ENCODE measurements at places on chromosomes 3 and 15. TPM values are rescaled to one million over a fixed set of nuclear protein-coding genes. Genes with fewer than 3 reads are reported as not detected.
A peak's percentile ranks its signal among the peaks of the same experiment; 100 is the strongest.

DNA sequence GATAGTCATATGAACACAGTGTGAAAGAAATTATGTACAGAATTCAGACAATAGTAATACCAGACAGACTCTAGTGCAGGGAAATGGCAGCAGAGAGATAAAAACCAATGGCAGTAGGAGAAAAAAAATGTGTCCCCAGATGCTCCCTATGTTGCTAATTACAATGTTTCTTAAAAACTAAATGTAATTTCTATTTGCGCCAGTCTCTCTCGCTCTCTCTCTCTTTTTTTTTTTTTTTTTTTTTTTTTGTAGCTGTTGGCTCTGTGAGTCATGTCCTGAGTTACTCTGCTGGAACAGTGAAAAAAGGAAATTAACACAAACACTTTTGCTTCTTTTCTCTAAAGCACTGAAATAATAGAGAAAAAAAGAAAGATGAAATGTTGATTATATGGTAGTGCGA lies 871.9 kb downstream of the GBE1 start:
- no peak overlapping the region for H3K4me3 ChIP-seq
- no peak for DNase-seq
- H3K4me1 ChIP-seq, result no peaks in the 10 kb centered on the region
- no peaks in the 10 kb centered on the region for H3K36me3 ChIP-seq
- H3K27ac ChIP-seq, result no peak overlapping the region

DNA sequence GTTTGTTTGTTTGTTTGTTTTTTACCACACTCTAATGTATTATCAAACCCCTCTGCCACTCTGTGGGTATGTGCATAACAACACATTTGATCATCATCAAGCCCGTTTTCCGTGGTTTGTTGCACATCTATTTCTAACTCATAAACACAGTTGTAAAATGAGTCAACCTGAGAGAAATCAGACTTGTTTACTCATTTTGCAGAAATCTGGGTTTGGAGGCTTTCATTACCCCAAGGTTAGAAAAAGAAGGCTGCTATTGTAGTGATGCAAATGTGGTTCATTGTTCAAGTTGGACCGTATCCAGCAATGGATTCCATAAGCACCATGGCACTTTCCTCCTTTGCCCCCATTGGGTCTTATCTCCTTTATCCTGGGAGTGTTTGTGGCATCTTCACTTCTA lies 353.2 kb upstream of the SOX2 start:
- no peak overlapping the region for H3K27ac ChIP-seq
- H3K4me1 ChIP-seq, result no peaks in the 10 kb centered on the region
- DNase-seq, result no peak
- no peak overlapping the region for H3K4me3 ChIP-seq
- H3K27me3 ChIP-seq, result no peaks in the 10 kb centered on the region

DNA sequence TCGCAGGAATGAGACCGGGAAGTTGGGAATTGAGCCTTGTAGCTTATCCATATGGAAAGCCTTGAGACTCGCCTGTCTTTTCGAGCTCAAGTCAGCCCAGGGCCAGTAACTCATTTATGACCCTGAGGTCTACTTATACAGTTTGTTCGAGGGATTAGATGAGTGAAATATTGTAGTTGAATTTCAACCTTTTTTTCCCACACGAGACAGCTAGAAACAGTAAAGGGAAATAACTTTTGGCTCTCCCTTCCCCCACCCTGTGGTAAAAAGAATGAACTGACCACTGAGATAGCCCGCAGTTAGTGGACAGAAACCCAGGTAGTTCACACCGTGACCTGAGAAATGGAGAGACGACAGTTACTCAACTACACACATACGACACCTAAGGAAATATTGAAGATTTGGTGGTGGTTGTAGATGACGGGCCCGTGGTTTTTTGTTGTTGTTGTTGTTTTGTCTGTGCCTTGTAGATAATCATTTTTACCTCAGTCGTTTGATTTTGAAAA lies 841 bp downstream of the EIF3J start:
- peak overlapping the region; percentile 86 for H3K27ac ChIP-seq
- H3K36me3 ChIP-seq, result peaks cover 50% of the 10 kb centered on the region
- H3K4me1 ChIP-seq, result peaks cover 50% of the 10 kb centered on the region
- no peaks in the 10 kb centered on the region for H3K27me3 ChIP-seq
- peak; percentile 28 for DNase-seq

DNA sequence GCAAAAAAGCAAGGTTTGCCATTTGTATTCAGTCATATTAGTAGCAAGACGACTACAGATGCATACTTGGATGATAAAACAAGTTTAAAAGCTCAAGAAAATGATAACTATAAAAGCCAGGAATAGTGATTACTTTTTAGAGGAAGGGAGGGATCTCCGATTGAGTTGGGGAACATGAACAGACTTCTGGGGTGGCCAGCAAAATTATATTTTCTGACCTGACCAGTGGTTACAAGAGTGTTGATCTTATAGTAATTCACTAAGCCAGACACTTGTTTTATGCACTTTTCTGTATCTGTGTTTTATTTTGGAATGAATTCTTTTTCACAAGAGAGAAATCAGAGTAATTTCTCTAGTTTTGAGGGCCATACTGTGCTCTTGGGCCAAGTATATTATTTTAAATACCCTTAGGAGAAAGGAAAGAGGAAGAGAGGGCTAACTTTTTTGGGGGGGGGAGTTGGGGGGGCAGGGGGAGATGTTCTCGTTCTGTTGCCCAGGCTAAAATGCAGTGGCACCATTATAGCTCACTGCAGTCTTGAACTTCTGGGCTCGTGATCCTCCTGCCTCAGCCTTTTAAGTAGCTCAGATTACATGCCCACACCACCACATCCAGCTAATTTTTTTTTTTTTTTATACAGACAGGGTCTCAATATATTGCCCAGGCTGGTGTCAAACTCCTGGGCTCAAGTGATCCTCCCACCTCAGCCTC lies 57.3 kb downstream of the TGFBR2 start:
- H3K4me1 ChIP-seq, result peaks cover 96% of the 10 kb centered on the region
- DNase-seq, result no peak
- peak overlapping the region; percentile 90 for H3K27ac ChIP-seq
- H3K4me3 ChIP-seq, result peak overlapping the region; percentile 48
- H3K27me3 ChIP-seq, result no peaks in the 10 kb centered on the region
- peaks cover 66% of the 10 kb centered on the region for H3K36me3 ChIP-seq

MELTF gene
- 3.7 TPM for total RNA-seq

GNAT1 gene
- total RNA-seq, result 0.14 TPM

DNA sequence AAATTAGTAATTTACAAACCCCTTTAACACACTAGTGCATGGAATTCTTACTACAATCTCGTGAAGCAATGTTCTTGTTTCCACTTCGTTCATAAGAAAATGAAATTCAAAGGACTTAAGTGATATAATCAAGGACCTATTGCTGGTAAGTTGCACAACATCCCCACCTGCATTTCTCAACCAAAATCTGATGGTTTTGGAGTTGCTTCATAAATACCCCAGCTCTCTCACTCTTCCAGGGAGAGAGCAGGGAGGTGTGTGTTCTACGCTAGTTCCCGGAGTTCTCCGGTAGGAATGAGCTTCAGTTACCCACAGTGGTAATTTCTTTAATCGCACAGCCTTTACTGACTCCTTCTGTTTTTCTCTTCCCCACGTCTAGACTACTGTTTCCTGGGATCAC lies 81.8 kb downstream of the LRRN1 start:
- no peak overlapping the region for H3K27ac ChIP-seq
- H3K36me3 ChIP-seq, result no peaks in the 10 kb centered on the region
- no peaks in the 10 kb centered on the region for H3K27me3 ChIP-seq
- no peak overlapping the region for H3K4me3 ChIP-seq
- no peak for DNase-seq

GRCh38 chr3:100988080-100988479 lies 5.1 kb downstream of the ABI3BP start:
- no peak overlapping the region for H3K27ac ChIP-seq
- no peaks in the 10 kb centered on the region for H3K4me1 ChIP-seq
- H3K27me3 ChIP-seq, result peaks cover 2% of the 10 kb centered on the region
- no peak overlapping the region for H3K4me3 ChIP-seq

DNA sequence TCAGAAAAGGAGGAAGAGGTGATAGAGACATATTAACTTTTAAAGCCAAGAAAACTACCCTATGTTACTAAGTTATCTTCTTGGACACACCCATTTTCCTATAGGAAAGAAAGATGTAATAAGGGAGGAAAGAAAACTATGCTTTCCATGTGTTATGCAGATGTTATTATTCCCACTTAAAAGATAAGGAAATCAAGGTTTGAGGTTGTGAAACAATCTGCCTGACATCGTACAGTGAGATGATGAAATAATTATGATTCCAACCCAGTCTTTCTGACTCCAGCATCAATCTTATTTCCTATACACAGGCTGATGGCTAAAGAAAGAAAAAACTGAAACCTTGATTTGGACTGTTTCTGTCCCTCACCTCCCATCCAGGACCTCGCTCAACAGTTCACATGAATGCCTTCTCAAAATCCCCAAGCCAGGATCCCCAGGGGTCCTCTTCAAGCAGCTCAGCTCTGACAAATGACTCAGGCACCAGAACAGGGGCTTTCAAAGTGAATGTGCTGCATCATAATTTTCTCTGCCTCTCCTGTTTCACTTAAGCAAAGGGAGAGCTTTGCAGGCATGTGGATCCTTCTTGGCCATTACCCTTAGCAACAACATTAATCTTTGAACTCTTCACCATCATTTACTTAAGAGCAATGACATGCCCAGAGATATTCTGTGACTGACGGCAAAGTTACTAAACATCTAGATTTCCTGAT lies 12.4 kb upstream of the EID1 start:
- H3K4me3 ChIP-seq, result no peak overlapping the region
- peaks cover 6% of the 10 kb centered on the region for H3K4me1 ChIP-seq
- H3K36me3 ChIP-seq, result no peaks in the 10 kb centered on the region
- DNase-seq, result no peak
- H3K27ac ChIP-seq, result no peak overlapping the region

GRCh38 chr3:13884851-13885703 lies 5.2 kb upstream of the WNT7A start:
- H3K4me3 ChIP-seq, result no peak overlapping the region
- DNase-seq, result peak; percentile 82
- peaks cover 9% of the 10 kb centered on the region for H3K27me3 ChIP-seq
- peaks cover 4% of the 10 kb centered on the region for H3K4me1 ChIP-seq
- H3K36me3 ChIP-seq, result no peaks in the 10 kb centered on the region

GRCh38 chr3:62884096-62884870 lies 9.1 kb upstream of the CADPS start:
- no peak overlapping the region for H3K27ac ChIP-seq
- no peak overlapping the region for H3K4me3 ChIP-seq
- H3K36me3 ChIP-seq, result no peaks in the 10 kb centered on the region
- DNase-seq, result no peak

ARGFX gene
- not detected for total RNA-seq

DNA sequence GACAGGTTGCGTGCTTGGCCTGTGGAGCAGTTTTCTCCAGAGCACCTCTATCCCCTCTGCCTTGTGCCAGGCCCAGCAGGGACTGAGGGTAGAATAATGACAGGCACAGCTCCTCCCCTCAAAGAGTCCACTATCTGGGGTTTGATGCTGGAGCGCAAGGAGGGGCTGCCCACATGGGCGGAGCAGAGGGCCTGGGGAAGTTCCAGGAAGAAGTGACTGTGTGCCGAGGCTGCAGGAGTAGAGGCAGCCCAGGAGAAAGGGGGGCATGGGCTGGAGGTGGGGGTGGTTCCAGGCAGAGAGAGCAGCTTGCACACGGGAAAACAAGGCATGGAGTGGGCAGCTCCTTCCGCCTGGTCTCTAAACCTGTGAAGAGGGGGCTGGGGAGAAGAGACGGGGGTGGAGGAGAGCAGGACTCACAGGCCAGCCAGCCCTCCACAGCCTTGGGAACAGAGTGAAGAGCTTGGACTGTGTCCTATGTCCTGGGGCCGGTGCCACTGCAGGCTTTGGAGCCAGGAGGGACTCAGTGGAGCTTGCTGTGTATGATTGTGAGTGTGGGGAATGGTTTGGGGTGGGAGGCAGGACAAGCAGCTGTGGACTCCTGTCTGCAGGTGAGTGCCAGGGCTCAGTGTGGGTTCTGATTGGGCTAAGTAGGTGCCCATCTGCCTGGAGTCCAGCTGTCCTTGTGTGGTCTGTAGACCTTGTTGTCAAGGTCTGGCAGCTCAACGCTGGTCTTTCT lies 48.1 kb downstream of the APBA2 start:
- H3K36me3 ChIP-seq, result peaks cover 3% of the 10 kb centered on the region
- no peak overlapping the region for H3K27ac ChIP-seq
- no peak overlapping the region for H3K4me3 ChIP-seq
- peaks cover 58% of the 10 kb centered on the region for H3K4me1 ChIP-seq
